Choroid plexus epithelial cell (primary cell): ENCODE measurements at places on chromosomes 3 and 15.

- DNase-seq: no peak
These were observed 193.9 kb downstream of the UBE3A start for GRCh38 chr15:25244731-25245585.

- no peak for DNase-seq
These were observed 62.0 kb upstream of the TRIM71 start for GRCh38 chr3:32755761-32756160.

DNA sequence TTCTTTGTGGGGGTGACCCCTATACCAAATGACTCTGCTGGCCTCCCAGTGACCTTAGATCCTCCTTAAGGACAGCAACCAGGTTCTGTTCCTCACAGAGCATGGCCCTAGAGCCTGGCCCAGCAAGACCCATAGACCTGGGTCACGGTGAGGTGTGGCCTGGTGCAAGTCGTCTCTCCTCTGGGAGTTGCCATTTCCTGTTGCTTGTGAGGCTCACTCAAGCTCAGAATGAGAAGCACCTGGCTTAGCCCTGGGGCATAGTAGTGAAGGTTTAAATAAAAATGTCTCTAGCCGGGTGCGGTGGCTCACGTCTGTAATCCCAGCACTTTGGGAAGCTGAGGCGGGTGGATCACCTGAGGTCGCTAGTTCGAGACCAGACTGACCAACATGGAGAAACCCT lies 131.3 kb downstream of the SMAD6 start:
- no peak for DNase-seq

- DNase-seq: no peak
These were observed 58.5 kb upstream of the PPARG start for GRCh38 chr3:12230406-12230805.

GRCh38 chr3:177057768-177058167 lies 139.5 kb downstream of the TBL1XR1 start:
- no peak for DNase-seq

GRCh38 chr3:123412811-123413604 lies 35.9 kb downstream of the ADCY5 start:
- no peak for DNase-seq

DNA sequence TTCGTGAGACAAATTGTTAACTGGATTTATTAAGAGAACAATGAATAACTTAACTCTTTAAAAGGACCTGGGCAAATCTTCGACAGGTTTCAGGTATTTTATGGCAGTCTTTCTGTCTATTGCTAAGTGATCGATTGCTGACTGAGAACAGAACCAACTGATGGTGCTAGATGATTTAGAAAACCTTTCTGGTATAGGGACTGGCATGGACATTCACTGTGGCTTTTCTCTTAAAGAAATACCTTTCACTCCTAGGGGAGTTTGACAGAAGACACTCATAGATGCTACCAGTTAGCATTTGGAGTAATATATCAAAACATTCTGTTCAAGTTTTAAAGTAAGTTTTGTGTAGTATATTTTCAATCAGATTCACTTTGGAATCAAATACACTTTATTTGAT lies 654 bp downstream of the PPARG start:
- DNase-seq: no peak

DNA sequence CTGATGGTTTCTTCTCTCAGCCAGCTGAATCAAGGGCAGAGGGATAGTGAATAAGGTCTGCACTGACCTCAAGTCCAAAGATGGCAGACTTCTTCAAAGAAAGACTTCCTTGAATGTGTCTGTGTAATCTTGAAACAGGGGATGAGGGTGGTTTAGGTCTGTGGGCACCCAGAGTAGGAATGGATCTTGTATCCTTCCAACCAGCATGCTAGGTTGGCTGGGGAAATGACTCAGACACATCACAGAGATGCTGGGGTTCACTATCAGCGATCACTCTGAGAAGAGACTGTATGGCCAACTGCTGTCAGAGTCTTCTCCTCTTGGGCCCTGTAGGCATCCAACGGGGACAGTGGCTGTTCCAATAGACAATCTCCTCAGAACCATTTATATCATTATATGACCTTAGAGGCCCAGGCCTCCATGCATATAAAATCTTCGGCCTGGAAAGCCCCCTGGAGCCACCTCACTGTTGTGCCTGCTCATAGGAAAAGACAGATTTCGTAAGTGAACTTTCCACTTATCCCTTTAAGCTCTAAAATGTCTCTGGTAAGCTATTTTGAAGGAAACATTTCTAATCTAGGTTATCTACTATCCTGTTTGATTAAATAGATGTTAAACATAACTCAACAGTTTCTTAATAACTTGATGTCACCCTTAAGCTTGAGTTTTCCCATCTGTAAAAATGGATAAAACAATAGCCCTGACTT lies 58.5 kb downstream of the TIPARP start:
- DNase-seq: no peak

- DNase-seq: no peak
These were observed 180.6 kb upstream of the RBMS3 start for GRCh38 chr3:29100292-29100691.

DNA sequence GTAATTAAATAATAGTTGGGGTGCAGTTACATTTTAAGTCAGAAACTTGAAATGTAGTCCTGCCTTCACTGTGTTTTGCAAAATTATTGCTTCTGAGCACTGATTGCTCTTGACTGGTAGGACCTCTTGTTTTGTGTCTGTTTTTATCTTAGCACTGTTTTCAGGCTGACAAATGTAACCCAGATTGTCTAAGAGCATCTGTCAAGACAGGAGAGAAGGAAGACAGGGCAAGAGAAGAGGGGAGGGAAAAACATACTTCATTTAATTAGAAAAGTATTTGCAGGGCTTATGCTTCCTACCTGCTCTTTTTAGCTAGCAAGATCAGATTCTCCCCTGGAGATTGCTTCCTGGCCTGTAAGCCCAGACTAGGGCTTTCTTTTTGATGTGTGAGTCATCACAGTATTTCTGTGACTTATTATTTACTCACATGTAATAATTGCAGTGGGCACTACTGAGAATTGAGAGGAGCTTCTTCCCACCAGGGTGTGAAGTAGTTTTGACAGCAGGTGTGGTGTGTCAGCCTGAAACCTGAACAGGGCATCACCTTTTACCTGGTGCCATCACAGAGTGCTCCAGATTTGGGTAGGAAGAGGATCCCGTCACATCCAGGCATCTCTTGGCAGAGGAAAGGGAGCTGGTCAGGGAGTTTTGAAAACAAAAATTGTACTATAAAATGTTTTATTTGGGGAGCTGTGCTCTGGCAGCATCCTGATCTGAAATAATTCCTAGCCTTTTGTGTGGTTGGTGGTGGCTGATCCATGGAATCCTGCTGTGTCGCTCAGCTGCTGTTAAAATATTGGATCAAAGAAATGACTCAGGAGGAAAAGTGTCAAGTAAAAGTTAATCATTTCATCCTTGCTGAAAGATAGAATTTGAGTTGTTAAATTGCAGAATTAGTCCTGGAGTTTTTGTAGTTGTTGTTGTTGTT lies 98.2 kb downstream of the TMEM108 start:
- peak; percentile 12 for DNase-seq

DNA sequence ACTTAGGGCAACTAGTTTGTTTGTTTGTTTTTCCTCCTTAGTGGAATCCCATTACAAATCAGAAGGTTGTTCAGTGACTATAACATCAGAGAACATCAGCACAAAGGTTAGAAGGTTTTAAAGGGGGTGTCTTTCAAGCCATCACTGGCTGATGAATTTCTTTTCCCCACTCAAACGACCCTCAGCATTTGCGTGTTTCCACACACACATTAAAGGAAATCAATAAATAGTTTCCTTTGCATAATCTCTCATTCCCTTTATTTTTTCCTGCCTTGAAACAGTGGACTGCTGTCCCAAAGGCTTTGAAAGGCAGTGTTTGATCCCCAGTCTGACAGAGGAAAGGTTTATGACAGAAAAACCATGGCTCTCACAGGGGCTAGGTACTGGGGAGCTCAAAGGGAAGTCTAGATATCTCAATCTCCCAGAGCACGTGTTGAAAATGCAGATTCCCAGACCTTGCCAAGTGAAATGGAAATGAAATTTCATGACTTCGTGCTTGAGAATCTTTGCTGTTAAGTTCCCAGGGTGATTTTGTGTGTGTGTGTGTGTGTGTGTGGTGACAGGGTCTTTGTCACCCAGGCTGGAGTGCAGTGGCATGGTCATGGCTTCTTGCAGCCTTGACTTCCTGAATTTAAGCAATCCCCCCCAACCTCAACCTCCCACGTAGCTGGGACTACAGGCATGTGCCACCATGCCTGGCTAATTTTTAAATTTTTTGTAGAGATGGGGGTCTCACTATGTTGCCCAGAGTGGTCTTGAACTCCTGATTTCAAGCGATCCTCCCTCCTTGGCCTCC lies 2.2 kb upstream of the INTS14 start:
- no peak for DNase-seq

DNA sequence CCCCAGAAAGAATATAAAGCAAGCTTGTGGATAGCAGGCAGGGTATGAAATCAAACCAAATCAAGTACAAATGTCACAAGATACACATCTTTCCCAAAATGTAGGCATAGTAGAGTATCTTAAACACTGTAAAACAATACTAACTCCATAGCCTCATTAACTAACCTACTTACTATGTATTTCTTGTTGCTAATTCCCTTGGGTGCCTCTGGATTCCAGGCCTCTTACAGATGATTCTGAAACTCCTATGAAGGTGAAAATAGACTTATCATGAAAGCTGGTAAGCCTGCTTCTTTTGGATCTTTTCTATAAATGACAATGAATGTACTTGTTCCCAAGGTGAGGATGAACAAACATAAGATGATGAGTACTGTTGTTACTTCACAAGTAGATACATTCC lies 93.8 kb downstream of the FRMD5 start:
- DNase-seq: peak; percentile 67

DNA sequence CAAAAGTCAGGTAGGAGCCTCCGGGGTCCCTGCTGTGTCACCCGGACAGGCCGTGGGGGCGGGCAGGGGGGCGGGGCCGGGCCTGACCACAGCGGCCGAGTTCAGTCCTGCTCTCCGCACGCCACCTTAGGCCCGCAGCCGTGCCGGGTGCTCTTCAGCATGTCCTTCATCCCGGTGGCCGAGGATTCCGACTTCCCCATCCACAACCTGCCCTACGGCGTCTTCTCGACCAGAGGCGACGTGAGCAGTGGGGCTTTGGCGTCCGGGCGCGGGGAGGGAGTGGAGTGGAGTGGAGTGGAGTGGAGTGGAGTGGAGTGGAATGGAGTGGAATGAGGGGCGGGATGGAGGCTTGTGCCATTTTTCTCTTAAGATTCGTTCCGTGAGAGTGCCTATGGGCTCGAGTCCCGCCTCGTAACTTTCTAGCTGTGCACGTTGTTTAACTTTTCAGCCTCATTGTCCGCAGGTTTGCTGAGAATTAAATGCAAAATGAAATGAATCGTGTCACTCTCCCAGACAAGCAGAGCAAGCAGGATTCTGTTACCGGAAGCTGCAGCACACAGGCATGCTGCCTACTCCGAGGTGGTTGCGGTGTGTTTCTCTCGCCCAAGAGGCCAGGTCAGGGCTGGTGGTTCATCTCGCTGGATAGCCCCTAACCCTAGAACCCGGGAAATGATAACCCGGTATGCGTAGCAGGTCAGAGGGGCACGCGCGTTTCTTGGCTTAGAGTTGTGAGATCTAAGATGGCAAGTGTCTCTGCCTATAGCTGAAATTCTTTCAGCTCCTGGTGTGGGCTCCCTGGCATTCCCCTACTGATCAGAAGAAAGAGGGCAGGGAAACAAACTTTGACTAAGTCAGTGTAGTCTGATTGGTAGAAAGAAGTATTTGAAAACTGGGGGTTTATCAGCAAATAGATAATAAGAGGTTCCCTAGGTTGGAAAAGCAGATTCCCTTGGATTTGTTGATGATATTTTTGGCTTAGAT lies at the start of gene FAH:
Gene FAH (plus strand): TSS at position 104 of the 981 bp plus-strand sequence. CDS start 56 bp downstream, at position 160.
- DNase-seq: peak; percentile 71

DNA sequence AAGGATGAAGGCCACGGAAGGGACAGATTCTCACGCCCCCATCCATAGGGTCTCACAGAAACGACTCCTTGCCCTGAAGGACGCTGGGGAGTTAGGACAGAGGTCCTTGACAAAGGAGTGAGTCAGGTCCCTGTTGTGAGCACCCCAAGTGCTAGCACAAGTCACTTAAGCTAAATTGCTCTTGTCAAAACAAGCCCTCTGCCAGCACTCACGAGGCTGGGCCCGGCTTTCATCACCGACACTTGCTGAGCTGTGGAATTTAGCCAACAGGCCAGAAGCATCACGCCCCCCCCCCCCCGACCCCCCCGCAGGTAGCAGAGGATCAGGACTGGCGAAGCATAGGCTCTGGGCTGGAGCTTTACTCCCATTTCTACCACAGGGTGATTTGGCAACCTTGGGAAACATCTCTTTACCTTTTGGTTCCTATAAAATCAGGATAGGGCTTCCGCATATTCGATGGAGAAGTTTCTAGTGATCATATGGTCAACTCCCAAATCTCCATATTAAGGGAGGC lies 75.4 kb downstream of the ADCY5 start:
- no peak for DNase-seq

- peak; percentile 58 for DNase-seq
These were observed 11.6 kb downstream of the STRIT1 start for GRCh38 chr3:155281912-155282311.

GRCh38 chr3:36364260-36364659 lies 16.0 kb upstream of the STAC start:
- DNase-seq: no peak

GRCh38 chr3:30321065-30321464 lies 285.3 kb upstream of the TGFBR2 start:
- DNase-seq: no peak

DNA sequence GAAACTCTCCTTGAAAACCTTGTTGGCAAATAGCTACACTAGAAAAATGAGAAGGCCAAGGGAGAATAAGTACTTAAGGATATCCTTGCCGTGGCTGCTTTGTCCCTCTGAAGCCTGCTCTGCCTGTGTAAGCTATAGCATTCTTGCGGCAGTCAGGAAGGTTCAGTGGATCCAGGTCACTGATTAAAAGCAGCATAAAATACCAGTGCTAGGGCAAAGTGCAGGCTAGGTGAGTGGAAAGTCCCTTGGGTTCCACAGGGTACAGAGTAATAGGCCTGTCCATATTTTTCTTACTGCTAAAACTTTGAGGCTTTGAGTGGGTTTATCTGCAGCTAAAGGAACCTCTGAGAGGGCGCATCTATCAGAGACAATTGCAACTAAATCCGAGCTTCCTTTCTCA lies 10.3 kb downstream of the CXCR6 start:
- no peak for DNase-seq

DNA sequence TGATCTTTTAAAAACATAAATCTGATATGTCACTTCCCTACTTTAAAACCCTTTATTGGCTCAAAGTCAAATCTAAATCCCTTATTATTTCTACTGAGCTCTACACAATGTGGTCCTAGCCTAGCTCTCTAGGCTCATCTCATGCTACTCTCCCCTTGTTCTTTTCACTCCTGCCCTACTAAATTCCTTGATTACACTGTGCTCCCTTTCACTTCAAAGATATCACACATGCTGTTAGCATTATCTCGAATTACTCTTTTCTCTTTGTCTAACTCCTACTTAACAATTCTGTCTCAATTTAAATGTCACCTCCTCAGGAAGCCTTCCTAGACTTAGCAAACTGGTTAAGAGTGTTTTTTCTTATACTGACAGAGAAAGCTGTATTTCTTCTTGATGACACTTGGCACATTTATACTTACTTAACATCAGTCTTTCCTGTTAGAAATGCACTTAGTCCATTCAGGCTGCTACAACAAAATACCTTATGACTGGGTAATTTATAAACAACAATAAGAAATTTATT lies 102.0 kb downstream of the SCAPER start:
- no peak for DNase-seq
